Stimulated activated CD8-positive, alpha-beta memory T cell treated with anti-CD3 and anti-CD28 coated beads, Interleukin-4, amount 100 ng/mL, for 48 hours (primary cell): ENCODE measurements at places on chromosomes 13 and 19.

GRCh38 chr19:35330475-35330874 lies 1.5 kb downstream of the CD22 start:
- no peak for DNase-seq

GRCh38 chr13:30805132-30805537 lies 69.8 kb downstream of the ALOX5AP start:
- no peak for DNase-seq

- DNase-seq: peak; percentile 90
Measured at GRCh38 chr19:53879140-53880081, 2.6 kb upstream of the PRKCG start.

DNA sequence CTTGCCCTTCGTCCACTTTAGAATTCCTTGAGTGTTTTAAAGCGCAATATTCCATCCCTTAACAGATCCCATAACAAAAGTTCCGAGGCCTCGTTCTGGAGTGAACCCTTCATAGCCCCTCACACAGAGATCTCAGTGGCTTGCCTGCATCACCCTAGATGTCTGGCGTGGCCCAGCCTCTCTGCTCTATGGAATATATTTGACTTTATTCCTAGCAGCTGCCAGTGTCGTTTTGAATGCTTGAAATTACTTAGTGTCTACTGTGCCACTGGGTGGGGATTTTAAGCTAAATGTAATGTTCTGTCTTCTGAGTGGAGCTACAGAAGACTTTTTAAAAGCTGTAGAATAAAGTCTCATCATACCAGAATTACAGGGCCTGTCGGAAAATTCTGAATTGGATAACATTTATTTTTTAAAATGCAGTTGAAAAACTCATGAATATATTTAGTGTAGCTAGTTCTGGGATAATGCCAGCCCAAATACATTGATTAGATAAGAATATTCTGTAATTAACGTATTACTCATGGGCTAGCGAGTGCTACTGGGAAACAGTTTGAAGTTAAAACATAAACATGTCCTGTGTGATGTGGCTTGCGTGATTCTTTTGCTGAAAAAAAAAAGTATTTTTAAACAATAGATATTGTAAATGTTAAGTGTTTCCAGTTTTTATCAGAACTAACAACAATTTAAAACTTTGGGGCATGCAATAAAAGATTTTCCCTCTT lies 111.8 kb downstream of the ESD start:
- DNase-seq: no peak

- no peak for DNase-seq
Measured at GRCh38 chr13:28613562-28613961, 45.4 kb upstream of the POMP start.

DNA sequence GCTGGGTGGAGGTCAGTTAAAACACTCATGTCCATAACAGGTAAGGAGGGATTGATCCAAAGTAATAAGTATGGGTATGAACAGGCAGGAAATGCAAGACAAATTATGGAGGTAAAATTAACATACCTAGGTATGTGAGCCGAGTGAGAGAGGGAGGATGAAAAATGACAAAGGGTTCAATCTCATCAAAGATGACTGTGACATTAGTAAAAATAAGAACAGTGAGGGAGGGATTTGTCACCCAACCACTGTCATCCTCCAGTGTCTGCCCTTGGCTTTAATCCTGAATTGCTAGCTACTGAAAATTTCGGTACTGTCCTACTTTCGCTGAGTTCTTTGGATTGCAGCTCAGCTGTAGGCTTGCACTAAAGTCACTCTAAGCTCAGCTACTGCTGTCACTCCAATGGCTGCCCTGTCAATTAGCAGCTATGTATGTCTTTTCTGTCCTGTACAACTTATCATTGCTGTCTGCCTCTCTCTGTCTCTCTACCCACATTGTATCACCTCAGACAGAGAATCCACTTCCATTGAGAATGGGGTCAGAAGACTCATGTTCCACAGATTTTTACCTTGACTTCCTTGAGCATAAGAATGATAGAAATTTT lies 62.5 kb downstream of the LRRC63 start:
- DNase-seq: no peak

- DNase-seq: no peak
Measured at GRCh38 chr19:16205205-16206045, 7.7 kb downstream of the AP1M1 start.

DNA sequence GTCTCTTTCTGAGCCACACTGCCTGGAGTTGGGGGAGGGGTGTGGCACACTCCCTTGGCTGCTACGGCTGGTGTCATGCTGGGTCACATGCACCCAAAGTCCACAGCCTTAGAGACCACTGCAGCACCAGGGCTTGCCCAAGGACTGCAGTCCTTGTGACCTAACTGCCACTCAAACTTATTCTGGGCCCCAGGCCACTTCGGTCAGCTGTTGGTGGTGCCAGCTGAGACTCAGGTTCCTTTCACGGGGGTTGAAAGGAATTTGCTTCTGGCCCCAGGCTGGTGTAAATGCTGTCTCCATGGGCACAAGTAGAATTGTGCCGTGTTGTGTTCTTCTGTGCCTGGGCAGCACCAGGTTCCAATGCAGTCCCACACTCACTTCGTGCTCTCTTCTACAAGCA lies 9.5 kb upstream of the VN1R1 start:
- DNase-seq: no peak

- no peak for DNase-seq
Measured at GRCh38 chr19:30068528-30069395, 126.7 kb downstream of the URI1 start.

DNA sequence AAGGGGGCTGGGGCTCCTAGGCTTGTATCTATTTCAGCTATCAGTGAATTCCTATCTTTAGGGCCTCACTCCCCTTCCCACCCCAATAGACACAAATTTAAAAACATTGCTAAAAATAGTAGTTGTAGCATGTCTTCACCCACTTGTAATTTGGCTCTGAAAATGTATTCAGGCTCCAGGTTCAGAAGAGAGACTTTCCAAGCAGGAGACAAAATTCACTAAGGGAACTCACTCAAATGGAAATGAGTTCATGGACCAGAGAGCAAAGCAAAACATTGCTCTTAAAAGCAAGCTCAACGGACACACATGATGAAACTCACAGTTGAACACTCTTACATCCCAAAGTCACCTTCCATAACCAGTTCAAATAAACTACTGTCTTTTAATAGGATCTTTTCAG lies 36.8 kb downstream of the PHF11 start:
- DNase-seq: no peak

- peak; percentile 30 for DNase-seq
Measured at GRCh38 chr19:42563352-42564210, 31.1 kb downstream of the CEACAM8 start.

GRCh38 chr19:48325265-48325910 lies at the start of gene EMP3:
Gene EMP3, plus strand, starts transcription at chr19:48325552. Its CDS starts 1,293 bp downstream, at chr19:48326845.
- peak; percentile 88 for DNase-seq

GRCh38 chr19:39645800-39646411 lies 9.8 kb upstream of the LGALS16 start:
- DNase-seq: peak; percentile 42

GRCh38 chr13:100517728-100518127 lies 70.9 kb downstream of the GGACT start:
- DNase-seq: no peak

- peak; percentile 53 for DNase-seq
Measured at GRCh38 chr13:99119656-99120055, 81.0 kb upstream of the UBAC2 start.

- DNase-seq: no peak
Measured at GRCh38 chr19:42272989-42273406, 3.9 kb downstream of the CIC start.

- no peak for DNase-seq
Measured at GRCh38 chr19:14119146-14119545, 1.6 kb upstream of the PRKACA start.

DNA sequence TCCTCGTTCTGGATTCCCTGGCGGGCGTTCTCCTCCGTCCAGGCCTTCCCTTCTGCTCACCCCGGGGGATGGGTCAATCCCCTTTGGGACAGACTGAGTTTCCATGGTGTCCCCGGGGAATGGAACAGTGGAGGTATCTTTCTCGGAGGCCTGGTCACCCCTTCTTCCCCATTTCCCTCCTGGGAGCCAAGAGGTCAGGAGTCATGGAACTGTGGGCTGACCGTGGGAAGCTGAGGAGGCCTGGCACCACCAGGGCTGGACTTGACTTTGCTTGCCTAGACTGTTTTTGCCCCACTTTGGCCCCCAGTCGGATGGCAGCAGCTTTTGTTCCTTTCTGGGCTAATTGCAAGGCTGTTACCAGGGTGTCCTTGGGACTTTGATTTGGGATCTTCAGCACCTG lies 2.0 kb downstream of the NACC1 start:
- DNase-seq: no peak

DNA sequence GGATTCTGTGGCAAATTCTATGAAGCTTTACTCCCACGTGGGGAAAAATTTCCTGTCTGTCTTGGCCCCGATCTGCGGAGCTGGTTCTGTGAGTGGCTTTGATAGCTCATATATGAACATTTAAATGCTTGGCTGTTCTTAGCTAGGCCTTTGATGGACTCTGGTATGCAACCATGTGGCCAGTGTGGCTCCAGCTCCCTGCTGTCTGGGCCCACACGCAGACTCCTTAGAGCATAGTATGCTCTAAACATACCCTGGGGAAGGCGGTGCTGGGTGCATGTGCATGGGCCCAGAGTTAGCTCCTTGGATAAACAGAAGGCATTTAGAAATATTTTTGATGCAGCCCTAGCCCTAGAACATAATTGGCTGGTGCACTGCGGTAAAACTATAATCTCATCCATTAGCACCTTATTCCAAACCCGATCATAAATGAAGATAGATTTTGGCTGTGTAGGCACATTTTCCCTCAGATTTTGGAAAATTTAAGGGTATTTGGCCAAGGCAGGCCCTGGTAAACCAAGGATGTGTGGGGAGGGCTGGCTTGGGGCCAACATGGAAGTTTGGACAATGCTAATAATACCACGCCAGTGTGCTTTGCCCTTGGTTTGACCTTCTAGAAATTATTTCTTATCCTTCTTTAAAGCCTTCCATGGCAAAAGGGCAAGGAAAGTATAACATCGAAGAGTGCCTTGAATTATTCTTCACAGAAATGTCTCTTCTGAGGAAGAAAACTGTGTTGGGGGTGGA lies 153.5 kb downstream of the LMO7 start:
- DNase-seq: no peak

DNA sequence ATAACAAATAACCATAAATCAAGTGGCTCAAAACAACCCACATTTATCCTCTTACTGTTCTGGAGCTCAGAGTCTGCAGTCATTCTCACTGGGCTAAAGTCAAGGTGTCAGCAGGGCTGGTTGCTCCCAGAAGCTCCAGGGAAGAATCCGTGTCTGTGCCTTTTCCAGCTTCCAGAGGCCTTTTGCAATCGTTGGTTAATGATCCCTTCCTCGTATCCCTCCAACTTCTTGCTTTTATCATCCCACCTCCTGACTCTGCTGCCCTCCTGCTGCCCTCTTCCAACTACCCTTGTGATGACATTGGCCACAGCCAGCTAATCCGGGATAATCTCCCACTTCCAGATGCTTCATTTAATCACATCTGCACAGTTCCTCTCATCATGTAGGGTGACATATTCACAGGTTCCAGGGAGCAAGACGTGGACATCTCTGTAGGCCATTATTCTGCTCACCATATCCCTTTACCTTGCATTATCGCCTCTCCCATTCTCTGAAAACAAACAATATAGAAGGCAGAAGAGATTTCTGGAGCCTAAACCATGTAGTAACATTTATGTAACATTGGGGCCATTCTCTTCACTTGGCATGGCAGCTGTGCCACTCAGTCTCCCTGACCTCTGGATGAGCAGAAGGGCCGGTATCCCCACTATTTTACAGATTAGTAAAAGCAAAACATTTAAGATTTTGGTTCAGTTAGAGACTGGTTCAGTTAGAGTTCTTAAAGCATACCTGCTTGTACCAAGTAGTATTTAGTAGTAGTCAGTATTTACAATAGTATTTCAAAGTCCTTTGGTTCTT lies 53.5 kb downstream of the RFC3 start:
- DNase-seq: no peak

DNA sequence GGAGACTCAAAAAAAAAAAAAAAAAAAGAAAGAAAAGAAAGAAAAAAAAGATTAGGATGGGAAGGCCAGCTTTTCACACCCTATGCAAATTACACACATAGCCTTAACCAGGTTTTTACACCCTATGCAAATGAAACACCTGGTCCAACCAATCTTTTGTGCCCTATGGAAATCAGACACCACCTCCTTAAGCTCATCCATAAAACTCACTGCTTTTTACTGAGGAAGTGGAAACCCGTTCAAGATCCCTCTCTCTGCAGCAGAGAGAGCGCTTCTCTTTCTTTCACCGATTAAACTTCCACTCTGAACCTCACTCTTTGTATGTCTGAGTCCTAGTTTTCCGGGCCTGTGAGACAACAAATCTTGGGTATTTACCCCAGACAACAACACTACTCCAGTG lies 25.3 kb upstream of the HOMER3 start:
- DNase-seq: no peak

GRCh38 chr19:4693078-4693350 lies 22.9 kb upstream of the MYDGF start:
- DNase-seq: no peak

GRCh38 chr13:94181461-94182107 lies 297.9 kb downstream of the DCT start:
- no peak for DNase-seq

DNA sequence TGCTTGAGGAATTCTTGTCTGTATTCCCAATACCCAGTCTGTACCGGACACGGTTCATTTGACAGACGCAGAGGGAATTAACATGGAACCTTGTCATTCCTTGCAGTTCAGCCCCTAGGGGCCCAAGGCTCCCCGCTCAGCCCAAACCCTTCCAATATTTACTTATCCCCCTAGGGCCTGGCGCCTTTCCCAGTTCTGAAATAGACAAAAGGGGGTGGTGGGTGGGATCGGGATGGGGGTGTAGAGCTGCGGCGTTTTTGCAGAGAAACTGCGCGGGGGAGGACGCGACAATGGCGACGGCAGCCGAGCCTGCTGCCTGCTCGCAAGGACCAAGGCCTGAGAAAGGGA lies 583 bp downstream of the AKAP8L start:
- DNase-seq: no peak

DNA sequence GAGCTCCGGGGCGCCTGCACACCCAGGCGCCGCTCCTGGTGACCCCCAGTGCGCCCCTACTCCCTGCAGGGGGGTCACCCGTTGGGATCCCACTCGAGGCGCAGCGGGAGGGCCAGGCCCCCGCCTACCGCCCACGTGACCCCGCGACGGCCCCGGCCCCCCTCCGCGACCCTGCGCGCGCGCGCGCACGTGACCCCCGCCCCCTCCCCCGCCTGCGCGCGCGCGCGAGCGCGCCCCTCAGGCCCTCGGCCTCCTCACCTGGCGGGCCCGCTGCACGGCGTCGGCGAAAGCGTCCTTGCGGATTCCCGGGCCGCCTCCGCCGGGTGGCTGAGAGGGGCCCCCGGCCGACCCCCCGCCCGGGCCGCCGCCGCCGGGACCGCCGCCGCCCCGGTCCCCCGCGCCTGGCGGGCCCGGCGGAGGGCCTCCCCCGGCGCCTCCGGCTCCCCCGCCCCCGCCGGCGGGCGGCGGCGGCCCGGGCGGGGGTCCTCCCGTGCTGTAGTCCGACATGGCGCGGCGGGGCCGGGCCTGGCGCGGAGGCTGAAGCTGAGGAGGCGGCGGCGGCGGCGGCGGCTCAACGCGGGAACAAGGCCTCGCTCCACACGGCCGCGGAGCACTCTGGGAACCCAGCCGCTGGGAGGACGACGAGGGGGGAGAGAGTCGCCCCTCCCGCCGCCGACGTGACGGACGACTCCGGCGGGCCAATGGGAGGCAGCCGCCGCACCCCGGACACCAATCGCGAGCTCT lies at the start of gene KHSRP:
KHSRP (minus strand) TSS at position 617 of the 744 bp plus-strand sequence; CDS start at position 507, 110 bp downstream.
- DNase-seq: peak; percentile 49

- DNase-seq: no peak
Measured at GRCh38 chr19:54674021-54674617, 11.3 kb downstream of the LILRB4 start.

- no peak for DNase-seq
Measured at GRCh38 chr13:104996022-104996421, 1539.4 kb downstream of the EFNB2 start.

- DNase-seq: no peak
Measured at GRCh38 chr13:42894765-42895243, 97.2 kb downstream of the EPSTI1 start.
